ENCODE measurements at places on chromosomes 11 and 22.

- DNase-seq: peak; percentile 53
These were observed 7.7 kb downstream of the SLC25A18 start for GRCh38 chr22:17570851-17571631.

DNA sequence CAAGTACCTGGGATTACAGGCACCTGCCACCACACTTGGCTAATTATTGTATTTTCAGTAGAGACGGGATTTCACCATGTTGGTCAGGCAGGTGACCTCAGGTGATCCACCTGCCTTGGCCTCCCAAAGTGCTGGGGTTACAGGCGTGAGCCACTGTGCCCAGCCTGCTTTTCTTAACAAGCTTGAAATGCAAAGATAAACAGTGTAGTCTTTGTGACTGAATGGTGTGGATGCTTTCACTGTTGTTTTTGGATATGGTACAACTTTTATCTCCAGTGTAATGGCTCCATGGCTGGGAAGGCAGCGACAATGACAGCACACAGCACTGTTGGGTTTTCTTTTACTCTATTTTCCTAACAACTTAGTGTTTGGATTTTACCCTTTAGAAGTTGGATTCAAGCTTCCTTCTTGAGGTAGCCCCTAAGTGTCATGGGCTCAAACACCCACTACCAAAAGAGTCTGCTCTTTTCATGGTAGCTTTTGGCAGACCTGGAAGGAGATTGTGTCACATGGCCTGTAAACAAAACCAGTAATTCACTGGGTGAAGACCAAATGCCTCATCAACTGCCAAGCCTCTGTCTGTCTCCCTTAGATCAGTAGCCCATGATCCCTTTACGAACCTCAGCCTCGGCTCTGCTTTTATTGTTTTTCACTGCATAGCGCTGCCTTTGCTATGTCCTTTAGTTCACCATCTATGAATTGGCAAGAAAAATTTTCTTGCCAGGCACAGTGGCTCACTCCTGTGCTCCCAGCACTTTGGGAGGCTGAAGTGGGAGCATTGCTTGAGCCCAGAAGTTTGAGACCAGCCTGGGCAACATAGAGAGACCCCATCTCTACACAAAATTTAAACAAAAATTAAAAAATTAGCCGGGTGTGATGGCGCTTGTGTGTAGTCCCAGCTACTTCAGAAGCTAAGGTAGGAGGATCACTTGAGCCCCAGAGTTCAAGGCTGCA lies 6.4 kb downstream of the VPS51 start:
- DNase-seq: no peak

DNA sequence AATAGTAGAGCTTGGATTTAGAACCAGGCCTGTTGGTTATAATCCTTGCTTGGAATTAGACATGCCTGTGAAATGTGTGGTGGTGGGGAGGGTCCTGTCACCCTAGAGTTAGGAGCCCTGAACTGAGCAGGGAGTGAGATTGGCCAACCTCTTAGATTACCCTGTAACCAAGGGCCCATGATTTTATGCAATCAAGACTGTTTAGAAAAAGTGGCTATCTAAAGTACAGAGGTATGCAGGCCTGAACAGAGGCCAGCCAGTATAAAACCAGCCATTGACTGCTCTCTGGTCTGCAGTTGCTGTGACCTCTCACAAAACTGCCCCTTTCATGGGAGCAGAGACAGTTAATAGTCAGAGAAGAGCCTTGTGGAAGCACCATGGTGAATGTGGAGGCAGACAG lies 36.2 kb downstream of the SERPINH1 start:
- DNase-seq: no peak

- DNase-seq: no peak
These were observed 51.1 kb downstream of the SPATA19 start for GRCh38 chr11:133794205-133794604.

GRCh38 chr11:28713850-28714249 lies 605.7 kb downstream of the METTL15 start:
- no peak for DNase-seq

- DNase-seq: no peak
These were observed 28.8 kb downstream of the PLAAT5 start for GRCh38 chr11:63462137-63462536.

DNA sequence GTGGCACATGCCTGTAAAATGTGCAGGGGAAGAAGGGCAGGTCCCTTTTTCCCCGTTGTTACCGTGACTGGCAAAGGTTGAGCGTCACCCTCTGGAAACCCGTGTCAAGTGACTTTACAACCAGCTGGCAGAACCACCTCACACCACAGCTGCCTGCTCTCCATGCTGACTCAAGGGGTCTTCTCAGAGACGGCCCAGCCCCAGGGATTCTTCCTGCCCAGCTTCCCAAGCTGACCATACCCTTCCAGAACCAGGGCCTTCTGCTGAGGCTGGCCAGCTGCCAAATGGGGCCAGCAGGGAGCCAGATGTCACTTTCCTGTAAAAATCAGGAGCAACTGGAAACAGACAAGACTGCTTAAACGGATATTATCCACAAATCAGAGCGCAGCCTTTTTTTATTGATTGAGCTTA lies 6.3 kb downstream of the PC start:
- DNase-seq: no peak

DNA sequence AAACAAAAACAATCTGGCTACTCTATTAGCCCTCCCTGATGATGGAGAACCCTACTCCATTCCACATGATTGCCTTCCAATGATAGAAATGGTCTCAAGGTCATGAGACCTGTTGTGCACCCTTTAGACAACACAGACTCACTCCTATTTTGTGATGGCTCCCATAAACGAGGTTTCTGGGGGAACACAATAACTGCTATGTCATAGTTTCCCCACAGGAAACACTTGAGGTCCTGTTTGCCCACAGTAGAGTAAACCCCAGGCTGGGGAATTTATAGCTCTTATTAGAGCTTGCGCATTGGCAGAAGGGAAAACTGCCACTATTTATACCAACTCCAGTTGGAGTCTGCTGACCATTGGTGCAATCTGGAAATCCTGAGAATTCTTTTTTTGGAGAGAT lies 28.7 kb downstream of the MIF start:
- DNase-seq: no peak

DNA sequence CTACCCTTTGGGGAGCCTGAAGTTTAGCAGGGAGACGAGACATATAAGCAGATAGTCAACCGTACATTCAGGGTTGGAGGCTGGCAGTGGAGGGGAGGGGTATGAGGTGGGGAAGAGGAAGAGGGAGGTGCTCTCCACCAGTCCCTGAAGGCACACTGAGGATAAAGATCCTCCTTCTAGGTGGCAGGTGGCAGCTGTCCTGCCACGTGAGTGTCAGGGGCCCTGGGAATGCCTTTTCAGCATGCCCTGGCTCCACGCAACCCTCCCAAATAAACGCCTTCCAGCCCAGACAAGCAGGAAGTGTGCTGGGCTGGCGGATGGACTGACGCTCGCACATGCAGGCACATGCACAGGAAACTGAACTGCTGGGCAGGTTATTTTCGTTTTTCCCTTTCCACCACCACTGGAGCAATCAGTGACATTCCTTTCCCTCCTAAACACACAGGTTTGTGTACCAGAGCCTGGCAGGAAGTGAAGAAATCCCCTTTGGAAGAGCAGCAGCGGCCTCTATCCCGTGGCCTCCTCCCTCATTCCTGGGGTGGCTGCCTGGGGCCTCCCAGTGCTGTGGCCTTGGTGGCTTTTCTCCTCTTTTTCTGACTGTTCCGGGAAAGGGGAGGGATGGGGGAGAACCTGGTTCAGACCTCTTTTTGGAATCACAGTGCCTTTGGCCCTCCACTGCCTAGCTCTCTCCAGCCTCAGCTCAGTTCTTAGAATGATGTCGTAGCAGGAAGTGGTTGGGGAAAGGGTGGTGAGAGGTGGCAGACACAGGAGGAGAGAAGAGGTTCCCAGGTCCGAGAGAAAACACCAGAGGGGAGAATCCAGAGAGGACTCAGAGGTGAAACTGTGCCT lies 157.0 kb upstream of the TIMP3 start:
- no peak for DNase-seq

- DNase-seq: no peak
These were observed 109.0 kb downstream of the OSBP2 start for GRCh38 chr22:30803679-30804078.

DNA sequence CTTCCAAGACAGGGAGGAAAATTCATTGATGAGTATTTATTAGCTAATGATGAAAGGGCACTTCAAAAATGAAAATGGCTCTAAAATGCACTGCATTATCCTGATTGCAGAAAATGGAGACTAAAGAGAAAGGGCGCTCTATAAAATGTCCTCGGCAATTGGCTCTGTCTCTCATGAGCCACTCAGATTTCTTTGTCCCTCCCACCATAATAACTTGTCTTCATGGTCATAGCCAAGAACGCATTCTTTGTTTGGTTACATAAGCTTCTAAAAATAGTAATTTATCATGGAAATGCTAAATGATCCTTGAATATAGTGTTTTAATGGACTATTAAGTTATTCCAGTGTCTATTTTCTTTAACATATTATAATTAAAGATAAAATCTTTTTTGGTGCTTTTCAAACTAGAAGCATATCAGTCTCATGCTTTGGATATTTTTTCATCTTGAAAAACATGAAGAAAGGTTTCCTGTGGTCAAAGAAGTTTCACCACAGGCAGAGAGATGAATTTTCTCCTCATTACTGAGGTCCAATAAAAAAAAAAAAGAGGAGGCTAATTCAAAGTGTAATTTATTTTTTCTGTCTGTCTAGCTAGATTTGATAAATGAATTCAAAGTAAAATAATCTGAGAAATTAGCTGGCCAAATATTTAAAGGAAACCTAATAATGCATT lies 238.1 kb upstream of the BLID start:
- no peak for DNase-seq

GRCh38 chr11:88474655-88475054 lies 137.1 kb upstream of the CTSC start:
- DNase-seq: no peak

DNA sequence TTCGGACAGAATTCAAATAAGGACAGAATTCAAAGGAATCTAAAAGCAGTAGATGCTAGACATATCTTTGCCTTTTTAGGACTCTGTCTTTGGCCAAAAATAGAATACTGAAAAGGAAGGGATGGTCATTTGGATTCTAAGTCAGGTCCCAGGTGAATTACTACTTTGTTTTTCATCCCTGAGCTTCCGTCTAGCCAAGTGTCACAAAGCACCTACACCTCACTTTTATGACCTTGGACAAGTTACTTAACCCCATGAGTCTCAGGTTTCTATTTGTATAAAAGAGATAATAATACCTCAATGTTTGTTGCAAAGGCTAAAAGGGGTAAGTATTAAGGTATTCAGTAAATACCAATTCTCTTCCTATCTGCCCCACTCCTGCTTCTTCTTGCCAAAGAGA lies 7.3 kb downstream of the KIF18A start:
- DNase-seq: no peak

GRCh38 chr11:71998649-71999310 lies at the start of gene IL18BP:
IL18BP (plus strand) TSS chr11:71998909; CDS start chr11:71999985, 1,076 bp downstream.
- DNase-seq: no peak

GRCh38 chr11:85664615-85665481 lies at the start of gene CREBZF:
CREBZF (minus strand) TSS chr11:85665129; CDS start chr11:85664875, 254 bp downstream.
- DNase-seq: peak; percentile 58

GRCh38 chr22:33314316-33314715 lies 256.1 kb upstream of the SYN3 start:
- DNase-seq: no peak

Data from thoracic aorta (tissue), 2 donors.